ENCODE measurements at places on chromosomes 2 and 18.

GRCh38 chr2:52639692-52640091 lies 1127.9 kb upstream of the CHAC2 start:
- DNase-seq, result no peak

DNA sequence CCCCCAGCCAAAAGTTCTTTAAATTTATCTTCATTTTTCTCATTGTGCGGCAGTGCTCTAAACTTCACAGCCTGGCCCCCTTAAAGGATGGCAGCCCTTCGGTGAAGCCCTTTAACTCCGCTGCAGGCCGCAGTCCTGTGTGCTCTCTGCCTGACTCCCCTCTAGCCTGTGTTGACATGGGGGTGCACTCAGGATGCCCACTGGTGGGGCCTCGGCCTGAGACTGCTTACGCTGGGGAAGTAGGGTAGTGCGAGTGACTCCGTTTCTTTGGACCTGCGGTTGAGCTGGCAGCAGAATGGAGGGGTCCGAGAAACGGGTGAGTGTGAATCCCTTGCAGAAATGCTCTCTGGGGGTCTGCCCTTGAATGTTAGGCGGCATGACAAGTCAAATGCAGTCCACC lies 5.6 kb downstream of the RAB12 start:
- DNase-seq, result no peak

- DNase-seq, result no peak
Observed at GRCh38 chr2:177058747-177059146, 153.8 kb upstream of the HNRNPA3 start.

GRCh38 chr2:236131073-236131692 lies 37.0 kb downstream of the GBX2 start:
- DNase-seq, result no peak

GRCh38 chr2:217099561-217099960 lies 239.7 kb upstream of the TNP1 start:
- no peak for DNase-seq

DNA sequence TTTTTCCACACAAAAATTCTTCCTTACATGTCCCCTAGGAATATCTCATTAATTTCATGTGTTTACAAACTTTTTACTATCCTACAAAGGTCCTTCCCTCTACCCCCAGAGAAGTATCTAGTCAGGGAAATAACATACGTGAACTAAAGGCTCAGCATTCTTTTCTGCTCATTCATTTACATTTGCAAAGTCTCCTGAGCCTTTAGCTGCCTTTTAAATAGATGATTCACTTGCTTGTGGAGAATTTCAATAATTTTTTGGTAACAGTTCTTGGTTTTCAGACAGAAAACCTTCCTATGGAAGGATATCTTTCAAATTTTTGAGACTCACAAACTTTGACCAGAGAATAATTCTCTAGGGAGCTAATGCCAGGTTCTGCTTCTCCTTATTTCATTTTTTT lies 81.5 kb upstream of the RMDN2 start:
- DNase-seq, result no peak

- no peak for DNase-seq
Observed at GRCh38 chr2:232600053-232600773, 33.2 kb upstream of the EFHD1 start.

GRCh38 chr18:69538849-69539248 lies 138.2 kb downstream of the DOK6 start:
- no peak for DNase-seq

DNA sequence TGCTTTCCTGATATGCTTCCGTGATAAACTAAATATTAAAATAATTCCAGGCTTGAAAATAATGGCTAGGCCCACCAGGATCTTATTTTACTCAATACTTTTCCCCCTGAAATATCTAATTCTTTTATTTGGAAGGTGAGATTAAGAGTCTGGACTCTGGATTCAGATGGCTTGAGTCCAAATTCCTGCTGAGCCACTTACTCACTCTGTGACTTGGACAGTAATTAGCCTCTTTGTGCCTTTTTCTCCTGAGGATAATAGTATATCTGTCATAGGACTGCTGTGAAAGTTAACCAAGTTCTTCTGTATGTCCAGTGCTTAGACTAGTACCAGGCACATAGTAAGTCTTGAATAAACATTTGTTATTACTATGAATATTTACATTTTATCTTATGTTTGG lies 127.3 kb upstream of the ERBB4 start:
- DNase-seq, result no peak

DNA sequence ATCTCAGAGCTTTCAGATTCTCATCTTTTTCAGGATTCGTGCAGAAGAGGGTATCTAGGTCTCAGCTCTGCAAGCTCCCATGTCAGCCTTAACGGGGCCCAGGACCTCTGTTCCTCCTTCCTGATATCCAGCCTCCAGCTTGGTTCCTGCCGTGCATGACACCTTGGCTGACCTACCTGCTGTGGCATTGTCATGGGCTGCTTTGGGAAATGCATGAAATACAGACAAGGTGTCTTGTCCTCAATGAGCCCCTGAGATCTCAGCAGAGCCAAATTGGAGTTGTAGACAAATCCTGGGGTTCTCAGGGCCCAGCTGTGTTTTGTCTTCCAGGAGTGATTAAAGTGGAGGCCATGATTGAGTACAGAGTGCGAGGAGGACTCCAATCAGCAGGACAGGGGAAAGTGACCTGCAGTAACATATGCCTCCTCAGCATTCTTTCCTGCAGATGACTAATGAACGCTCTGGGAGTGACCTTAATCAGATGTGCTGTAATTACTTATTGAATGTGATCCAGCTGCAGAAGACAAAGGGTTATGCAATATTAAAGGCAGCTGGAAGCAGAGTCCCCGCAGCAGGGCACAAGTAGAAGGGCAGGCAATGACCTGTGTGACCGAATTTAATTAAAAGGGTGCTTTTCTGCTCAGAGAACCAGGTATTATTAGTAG lies 141.1 kb downstream of the CCBE1 start:
- DNase-seq, result no peak

DNA sequence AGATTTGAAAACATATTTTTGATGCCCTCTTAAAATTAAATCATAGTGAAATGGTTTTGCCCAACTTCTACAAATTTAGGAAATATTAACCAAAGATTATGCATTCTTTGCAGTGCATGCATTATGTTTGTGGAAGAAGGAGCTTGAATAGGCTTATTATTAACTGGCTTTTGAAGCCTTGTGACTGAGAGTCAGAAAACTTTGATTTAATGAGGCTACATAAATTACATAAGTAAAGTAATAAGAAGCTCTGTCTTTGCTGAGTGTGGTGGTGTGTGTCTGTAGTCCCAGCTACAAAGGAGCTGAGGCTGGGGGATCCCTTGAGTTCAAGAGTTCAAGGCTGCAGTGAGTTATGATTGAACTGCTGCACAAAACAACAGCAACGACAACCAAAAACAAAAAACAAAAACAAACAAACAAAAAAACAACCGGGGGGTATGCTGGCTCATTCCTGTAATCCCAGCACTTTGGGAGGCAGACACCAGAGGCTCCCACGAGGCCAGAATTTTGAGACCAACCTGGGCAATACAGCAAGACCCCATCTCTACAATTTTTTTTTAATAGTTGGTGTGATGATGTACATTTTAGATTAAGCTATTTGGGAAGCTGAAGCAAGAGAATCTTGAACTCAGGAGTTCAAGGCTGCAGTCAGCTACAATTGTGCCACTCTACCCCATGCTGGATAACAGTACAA lies 57.0 kb upstream of the LRRTM4 start:
- DNase-seq, result no peak

- DNase-seq, result no peak
Observed at GRCh38 chr18:76474824-76475223, 20.2 kb downstream of the ZNF516 start.

DNA sequence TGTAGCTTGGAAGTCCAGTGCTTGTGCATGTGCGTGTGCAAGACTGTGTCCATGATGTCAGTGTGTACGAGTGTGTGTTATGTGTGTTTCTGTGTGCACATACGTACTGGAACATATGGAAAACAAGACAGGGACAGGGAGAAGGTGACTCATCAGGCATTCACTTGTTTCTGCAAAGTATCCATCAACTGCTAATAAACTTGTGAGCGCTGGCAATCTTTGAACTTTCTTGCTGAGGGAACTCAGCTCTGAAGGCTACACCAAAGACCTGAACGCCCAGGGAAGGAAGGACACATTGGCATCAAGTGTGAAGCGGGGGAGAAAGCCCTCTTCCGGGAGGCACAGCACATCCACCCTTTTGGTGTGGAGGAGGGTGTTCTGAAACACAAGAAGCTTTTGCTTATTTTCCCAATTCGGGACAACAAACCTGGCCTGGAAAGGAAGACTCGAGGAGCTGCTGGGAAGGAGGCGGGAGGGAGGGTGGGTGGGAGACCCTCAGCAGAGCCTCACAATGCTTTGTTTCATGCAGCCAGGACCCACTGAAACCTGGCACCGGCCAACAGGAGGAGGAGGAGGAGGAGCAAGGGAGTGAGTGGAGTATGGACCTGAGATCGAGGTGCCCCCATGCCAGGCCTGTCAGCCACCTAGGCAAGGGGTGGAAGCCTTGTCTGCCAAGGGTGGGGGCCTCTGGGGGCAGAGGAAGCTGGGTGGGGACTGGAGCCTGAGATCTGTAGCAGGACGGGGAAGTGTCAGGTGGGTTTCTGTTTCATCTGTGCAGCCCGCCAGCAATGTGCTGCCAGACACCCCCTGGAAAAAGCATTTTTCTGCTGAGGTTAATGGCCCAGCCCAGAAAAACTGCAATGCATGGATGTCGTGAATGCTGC lies 26.8 kb downstream of the SMAD7 start:
- DNase-seq, result no peak

- peak; percentile 97 for DNase-seq
Observed at GRCh38 chr2:174024524-174025270, 59.5 kb upstream of the SP3 start.

- no peak for DNase-seq
Observed at GRCh38 chr2:41902897-41903296, 144.9 kb upstream of the PKDCC start.

GRCh38 chr18:2979871-2980790 lies 32.8 kb downstream of the LPIN2 start:
- DNase-seq, result no peak

GRCh38 chr2:3189076-3189591 lies 188.5 kb downstream of the EIPR1 start:
- no peak for DNase-seq

DNA sequence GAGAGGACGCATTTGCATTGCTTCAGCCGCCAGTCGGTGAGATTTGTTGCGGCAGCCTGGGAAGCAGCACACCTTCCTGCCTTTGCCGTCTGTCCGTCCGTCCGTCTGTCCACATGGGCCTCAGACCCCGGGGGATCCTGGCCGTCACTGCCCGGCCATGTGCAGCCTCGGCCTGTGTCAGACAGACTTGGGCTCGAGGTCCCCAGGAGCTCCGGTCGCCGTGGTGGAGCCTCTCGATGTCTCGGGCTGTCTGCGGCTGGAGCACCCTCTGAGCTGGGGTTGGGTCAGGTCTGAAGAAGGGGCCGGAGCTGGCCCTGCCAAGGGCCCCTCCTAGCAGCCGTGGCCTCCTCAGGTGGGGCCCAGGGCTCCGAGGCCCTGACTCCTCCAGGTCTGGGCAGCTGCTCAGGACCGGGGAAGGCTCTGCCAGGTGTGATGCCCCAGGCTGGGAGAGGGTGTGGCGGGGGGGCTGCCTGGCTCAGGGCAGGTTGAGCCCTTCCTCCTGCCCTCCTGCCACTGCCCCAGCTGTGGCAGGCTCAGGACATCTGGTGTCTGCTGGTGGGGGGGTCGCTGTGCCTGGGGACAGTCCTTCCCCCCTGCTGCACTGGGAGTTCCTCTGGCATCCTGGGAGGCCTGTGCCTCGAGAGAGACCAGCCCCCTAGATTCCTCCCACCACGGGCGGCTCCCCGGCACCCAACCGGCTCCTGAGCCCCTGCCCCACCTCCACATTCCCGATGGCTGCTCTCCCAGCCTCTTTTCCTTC lies 11.8 kb downstream of the NEU4 start:
- peak; percentile 62 for DNase-seq

DNA sequence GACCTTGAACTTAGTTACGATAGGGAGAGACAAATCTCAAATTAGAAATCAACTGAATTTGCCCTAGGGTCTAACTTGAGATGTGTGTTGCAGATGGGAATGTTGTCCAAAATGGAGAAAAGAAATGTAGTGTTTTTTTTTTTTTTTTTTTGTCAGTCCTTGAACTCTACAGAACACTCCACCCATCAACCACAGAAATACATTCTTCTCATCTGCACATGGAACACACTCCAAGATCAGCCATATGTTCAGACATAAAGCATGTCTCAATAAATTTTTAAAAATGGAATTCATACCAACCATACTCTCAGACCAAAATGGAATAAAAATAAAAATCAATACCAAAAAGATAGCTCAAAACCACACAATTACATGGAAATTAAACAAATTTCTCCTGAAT lies 526.5 kb downstream of the FBXO15 start:
- DNase-seq, result no peak

DNA sequence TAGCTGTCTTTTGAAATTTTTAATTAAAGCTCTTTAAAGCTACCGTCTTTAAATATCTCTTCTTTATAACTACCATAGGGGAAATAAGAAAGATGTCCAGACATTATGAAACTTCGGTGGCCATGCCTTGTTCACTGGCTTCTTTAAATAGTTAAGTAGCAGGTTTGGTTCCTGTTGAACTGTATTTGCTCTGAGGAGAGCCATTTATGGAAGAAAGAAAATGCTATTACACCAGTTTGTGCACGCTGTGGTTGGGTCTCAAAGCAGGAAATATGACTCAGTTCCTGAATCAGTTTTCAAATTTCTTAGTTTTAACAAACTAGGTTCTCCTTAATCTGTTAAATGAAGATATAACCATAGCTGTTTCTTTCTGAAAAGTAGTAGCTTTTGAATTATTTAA lies 12.2 kb downstream of the ARPC2 start:
- DNase-seq, result no peak

DNA sequence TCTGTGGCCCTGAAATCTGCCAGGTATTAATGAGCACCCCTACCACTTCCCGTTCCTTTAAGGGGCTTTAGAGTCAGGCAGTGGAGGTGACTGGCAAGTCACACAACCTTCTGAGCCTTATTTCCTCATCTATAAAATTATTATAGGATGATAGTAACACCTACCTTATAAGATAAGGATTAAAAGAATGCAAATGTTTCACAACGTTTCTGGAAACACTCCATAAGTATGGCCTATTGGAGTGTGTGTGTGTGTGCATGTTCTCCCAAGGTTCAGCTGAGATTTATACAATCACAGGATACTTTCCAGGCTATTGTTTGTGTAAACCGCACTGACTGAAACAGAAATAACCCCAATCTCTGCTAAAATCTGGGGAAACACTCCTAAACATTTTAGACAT lies 176.0 kb downstream of the PDE11A start:
- DNase-seq, result no peak

All from Right ventricle myocardium inferior (tissue), 1 donor.